ENCODE measurements at places on chromosomes 2 and 18. TPM values are rescaled to one million over a fixed set of nuclear protein-coding genes. Genes with fewer than 3 reads are reported as not detected.

Gene SLC4A5
- total RNA-seq = under 0.01 TPM

Gene CRYGD
- not detected for total RNA-seq

Gene TCF7L1
- 2.3 TPM for total RNA-seq

Gene GDF7
- total RNA-seq = 0.28 TPM

Gene CCDC68
- total RNA-seq = 5.9 TPM

Gene PKDCC
- 25.1 TPM for total RNA-seq

Gene ANKRD53
- total RNA-seq = 0.28 TPM

Gene AQP12A
- not detected for total RNA-seq

Gene DNMT3A
- total RNA-seq = 10.4 TPM

Gene RESP18
- not detected for total RNA-seq

Gene IFIH1
- 8.5 TPM for total RNA-seq

Gene IL18R1
- total RNA-seq = 0.96 TPM

Gene RNF144A
- total RNA-seq = 0.56 TPM

Gene RBM43
- total RNA-seq = 2.7 TPM

Gene HAAO
- total RNA-seq = 0.38 TPM

Gene DYNAP
- not detected for total RNA-seq

Gene OTOS
- total RNA-seq = not detected

Gene XIRP2
- under 0.01 TPM for total RNA-seq

Gene FTCDNL1
- total RNA-seq = 2.1 TPM

Gene IKZF2
- 9.4 TPM for total RNA-seq

Gene GALNT3
- 1.2 TPM for total RNA-seq

Gene SCYGR6
- not detected for total RNA-seq

Gene CAVIN2
- total RNA-seq = 41.2 TPM

Gene ANKRD30BL
- not detected for total RNA-seq

Gene UGT1A8
- total RNA-seq = not detected

Gene DNER
- total RNA-seq = under 0.01 TPM

Gene PSMA8
- under 0.01 TPM for total RNA-seq

Gene ASTL
- total RNA-seq = not detected

Gene ANO7
- 0.85 TPM for total RNA-seq

Gene ABCG5
- total RNA-seq = not detected

Gene CHRNA1
- 0.38 TPM for total RNA-seq

Gene MDH1B
- total RNA-seq = 0.56 TPM

Gene PHLPP1
- 4.6 TPM for total RNA-seq

Gene SLC66A2
- 38.3 TPM for total RNA-seq

Gene ZNF804A
- total RNA-seq = under 0.01 TPM

Gene TSN
- 54.7 TPM for total RNA-seq

Gene ATP8B1
- 86.8 TPM for total RNA-seq

Gene ACMSD
- 0.28 TPM for total RNA-seq

Gene TXNDC2
- not detected for total RNA-seq

Gene SLC40A1
- total RNA-seq = 5.9 TPM

Gene RAX
- total RNA-seq = not detected

Gene PLGLB1
- not detected for total RNA-seq

Gene NHEJ1
- total RNA-seq = 16.1 TPM

Gene EML4
- 56.4 TPM for total RNA-seq

Measured in regular cardiac myocyte (primary cell).